ENCODE measurements at places on chromosomes 1 and 21. TPM values are rescaled to one million over a fixed set of nuclear protein-coding genes. Genes with fewer than 3 reads are reported as not detected.
A peak's percentile ranks its signal among the peaks of the same experiment; 100 is the strongest.

Gene IL10
- 3.4 TPM for total RNA-seq

DNA sequence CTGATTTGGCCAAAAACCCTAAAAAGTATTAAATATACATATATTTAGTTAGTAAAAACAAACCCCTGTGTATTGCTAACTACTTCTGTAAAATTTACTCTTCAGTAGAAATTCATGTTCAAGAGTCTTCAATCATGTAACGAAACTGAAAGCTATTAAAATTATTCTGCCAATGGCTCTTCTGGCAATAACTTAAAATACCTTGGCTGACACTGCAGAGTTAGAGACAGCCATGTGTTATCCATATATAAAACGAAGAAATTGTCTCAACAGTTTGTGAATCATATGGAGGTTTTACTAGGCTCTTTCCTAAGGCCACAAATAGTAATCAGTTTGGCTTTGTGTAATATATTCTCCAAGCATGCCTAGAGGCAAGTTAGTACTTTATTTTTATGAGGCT is 357.2 kb downstream of the COL11A1 start:
- DNase-seq: no peak

DNA sequence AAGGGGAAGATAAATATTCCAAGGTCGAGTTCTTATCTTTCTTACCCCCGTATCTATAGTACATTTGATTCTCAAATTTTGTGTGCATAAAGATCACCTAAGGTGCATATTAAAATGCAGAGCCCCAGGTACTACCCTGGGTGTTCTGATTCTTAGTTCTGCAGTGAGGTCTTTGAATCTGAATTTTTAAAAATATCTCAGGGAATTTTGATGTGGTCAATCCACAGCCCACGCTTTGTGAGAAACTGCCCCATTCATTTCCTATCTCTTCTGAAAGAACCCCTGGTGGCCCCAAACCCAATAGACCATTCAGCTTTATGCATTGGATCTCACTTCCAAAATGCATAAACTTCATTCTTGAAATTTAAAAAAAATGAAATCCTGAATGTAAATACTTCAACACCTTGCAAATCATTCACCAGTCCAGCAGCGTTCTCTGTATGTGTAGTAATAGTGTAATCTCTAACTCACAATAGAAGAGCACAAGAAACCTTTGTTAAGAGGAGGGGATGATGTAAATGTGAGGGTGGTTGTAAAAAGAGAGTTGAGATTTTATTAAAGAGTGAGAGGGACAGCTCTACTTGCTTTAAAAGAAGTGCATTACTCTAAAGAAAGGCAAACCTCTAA is 108.8 kb upstream of the ZP4 start:
- no peak for DNase-seq

Gene CHAF1B
- total RNA-seq: 1.6 TPM

Gene TNFSF18
- not detected for total RNA-seq

DNA sequence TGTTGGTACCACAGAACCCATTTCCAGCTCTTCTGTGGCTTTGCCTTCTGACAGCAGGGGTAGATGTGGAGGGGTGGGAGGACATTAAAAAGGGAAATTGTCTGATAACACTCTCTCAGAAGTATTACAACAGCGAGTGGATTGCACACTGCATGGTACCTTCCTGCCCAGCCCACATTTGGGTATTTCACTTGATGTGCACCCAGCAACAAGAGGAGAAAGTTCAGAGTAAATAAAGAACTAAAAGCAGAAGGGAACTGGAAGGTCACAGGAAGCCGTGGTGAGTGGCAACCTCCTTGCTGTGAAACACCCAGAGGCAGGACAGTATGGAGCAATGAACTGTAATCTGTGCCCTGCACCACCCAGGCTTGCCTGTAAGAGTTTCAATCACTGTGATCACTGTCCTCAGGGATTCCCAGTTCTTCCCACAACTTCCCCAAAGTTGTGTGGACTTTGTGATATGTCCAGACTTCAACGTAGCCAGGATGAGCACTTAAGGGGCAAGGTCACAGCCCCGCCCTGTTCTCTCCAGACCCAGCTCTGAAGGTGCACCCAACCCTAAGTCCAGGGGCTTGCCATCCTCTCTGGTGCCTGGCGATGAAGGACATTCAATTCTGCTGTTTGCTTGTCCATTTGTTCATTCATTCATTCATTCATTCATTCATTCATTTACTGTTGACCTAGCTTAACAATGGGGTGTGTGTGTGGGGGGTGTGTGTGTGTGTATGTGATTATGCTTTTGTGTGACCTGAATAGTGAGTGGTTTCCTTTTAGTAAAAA is 18.7 kb upstream of the F5 start:
- no peak for DNase-seq

DNA sequence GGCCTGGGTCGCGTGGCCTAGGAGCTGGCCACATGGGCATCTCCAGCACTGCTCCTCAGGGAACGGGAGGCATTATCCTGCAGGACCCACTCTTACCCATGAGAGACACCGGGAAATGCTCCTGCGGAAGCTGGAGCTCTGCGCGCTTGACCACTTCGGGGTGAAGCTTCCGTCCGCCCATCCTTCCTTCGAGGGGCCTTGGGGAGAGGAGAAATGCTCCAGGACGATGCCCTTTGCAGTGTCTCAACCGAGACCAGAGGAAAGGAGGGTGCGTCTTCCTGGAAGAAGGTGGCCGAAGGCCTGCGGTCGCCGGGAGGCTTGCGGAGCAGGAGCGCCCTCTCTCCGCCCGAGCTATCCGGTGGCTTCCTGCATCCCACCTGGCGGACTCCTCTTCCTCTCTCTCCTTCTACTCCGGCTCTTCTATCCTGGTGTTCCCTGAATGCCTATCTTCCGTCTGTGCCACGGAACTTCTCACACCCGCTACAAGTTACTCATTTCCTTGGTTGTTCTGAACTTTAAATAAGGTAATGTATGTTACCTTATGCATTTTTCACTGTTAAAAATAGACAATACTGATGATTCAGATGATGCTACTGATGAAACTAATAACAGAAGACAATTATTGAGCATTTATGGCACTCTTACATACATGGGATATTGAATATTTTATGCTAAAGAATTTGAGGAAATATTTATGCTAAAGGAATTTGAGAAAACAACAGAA is 91.4 kb downstream of the PRKAB2 start:
- DNase-seq: no peak

Gene HDAC1
- total RNA-seq: 90.4 TPM

Gene RHD
- not detected for total RNA-seq

DNA sequence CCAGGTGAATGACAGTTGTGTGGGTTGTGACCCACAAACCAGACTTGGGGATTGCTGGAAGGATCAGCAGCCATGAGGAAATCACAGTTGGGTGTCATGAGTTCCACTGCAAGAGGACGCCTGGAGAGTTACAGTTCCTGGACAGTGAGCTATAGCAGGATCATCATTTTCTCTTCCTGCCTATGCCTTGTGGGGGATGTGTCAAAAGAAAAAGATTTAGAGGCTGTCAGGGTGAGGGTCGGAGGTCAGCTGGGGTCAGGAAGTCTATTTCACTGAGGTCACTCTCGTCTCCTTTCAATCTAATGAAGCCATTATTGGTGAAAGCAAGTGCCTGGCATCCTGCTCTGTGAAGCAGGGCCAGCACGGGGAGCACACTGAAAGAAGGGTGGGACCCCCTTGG is 7.0 kb upstream of the LIN28A start:
- no peak for DNase-seq

DNA sequence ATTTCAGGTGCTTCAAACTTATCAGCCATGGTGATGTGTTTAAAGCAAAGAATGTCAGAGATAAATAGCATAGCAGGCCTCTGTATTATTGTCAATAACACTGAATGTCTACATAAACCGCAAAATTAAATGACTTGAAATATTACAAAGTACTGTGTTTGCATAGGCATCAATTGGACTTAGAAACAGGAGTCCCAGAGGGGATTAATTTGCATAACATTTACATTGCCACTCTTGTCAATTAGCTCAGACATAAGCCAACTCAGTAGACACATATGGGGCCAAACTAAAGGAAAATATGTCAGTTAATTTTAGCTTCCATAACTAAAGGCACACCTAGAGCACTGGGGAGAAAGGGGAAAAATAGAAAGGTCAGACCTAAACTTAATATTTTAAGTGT is 814.5 kb upstream of the NEGR1 start:
- DNase-seq: no peak

Gene KCNT2
- total RNA-seq: 3.0 TPM

GRCh38 chr1:221171768-221172167 is 292.5 kb downstream of the HLX start:
- DNase-seq: no peak

DNA sequence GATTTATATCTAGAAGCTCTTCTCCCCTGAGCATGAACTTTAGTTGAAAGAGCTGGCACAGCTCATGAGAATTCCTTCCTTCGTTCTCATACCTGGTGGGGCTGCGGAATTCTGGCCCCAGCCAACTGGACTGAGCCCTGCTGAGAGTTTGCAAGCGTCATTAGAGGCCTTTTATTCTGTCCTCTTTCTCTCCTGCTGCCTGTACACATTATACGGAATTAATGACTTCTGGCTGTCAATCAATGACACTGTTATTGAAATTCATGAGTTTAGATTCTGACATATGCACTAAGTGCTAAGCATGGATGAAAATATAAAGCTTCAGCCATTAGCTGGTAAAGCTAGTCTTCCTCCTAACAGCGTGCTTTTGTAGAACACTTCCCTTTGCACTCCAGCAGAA is 27.5 kb downstream of the KAZN start:
- DNase-seq: no peak

GRCh38 chr21:21183092-21183491 is 184.9 kb downstream of the NCAM2 start:
- no peak for DNase-seq

- DNase-seq: no peak
Observed at GRCh38 chr1:41171266-41171874, 70.7 kb downstream of the SCMH1 start.

DNA sequence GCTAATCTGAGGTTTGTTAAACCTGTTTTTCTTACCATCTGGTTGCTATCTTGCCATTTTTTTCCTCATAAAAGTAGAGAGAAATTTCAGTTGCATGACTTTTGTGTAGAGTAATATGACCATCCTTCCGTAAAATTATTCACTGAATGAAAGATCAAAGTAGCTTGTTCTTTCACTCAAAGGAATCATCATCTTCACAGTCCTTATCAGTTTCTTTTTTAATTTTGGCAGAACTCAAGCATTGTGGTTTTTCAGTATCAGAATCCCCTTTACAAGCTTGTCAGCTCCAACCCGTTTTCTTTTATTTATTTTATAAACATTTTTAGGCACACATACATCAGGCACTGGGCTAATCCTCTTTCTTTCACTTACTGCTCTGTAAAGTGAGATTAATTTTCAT is 91.7 kb downstream of the UBE2U start:
- DNase-seq: no peak

- DNase-seq: peak; percentile 40
Observed at GRCh38 chr1:109598655-109599054, 20.8 kb downstream of the GNAT2 start.

GRCh38 chr21:26782331-26782730 is 62.9 kb downstream of the ADAMTS1 start:
- no peak for DNase-seq

DNA sequence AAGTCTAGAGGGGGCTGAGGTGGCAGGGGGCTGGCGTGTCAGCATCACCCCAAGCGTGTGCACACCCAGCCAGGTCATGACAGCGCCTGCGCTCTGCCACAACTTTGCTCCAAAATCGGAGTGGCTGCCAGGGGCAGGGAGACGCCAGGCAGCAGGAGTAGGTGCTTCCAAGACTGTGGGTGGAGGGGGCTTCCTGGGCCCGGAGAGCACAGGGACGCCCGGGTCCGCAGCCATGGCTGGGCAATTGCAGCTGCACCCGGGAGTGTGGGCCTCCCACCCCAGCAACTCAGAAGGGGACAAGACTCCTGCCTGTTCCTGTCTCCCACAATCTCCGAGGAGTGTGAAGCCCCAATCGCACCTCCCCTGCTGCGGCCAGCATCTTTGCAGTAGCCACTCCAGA is 53.1 kb upstream of the CYYR1 start:
- no peak for DNase-seq

Data from lung (tissue), 17 donors.